Stimulated activated CD8-positive, alpha-beta memory T cell treated with anti-CD3 and anti-CD28 coated beads, Interleukin-2, amount 100 ng/mL, for 48 hours (primary cell): ENCODE measurements at places on chromosomes 3 and 15.

DNA sequence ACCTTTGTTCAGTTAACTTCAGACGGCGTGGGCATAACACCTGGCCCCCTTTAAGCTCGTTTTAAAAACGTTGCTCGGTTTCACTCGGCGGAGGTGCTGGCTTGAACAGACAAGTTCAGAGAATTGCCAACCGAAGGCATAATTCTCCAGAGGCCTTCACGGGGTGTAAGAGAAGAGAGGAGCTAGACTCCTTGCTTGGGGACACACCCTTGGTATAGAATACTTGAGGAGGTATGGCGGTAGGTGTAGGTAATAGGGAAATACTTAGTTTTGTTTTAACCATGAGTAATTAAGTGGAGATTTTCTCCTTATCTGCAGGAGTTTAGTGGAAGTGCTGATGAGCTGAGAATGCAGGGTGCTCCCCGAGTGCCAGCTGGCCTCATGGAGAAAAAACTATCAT, 921 bp downstream of the FBXL2 start:
- DNase-seq: no peak

DNA sequence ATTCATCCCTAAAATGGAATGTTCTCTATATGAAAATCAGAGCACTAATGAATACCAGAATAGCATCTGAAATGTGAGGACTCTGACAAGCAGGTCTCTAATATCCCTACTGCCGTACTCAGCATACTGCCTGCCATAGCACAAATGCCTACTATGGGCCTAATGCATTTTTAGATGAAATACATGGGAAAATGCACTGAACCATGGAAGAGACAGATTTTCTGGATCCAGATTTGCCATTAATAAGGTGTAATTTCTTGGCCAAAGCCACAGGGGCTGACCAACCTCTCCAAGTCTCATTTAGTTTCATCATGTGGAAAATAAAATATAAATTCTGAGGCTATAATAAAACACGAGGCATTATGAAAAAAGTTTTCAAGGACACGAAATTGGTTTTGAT, 123.8 kb downstream of the CBLB start:
- no peak for DNase-seq

- no peak for DNase-seq
Measured at GRCh38 chr3:84961521-84962255, 2.9 kb downstream of the CADM2 start.

DNA sequence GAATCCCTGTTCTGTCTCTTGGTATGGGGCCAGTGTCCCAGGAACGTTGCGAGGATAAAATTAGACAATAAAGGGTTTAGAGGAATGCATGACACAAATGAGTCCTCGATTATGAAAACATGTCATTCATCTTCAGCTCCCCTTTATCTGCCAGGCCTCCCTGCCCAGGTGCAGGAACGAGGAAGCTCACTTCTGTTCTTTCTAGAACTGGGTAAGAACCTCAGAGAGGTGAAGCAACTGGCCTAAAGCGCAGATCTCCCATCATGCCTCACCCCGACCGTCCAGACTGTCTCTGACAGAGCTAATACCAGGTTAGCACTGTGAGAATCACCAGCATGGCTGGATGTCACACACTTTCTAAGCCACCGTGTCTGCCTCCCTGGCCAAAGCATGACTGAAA, 1.5 kb upstream of the ITIH1 start:
- DNase-seq: no peak

DNA sequence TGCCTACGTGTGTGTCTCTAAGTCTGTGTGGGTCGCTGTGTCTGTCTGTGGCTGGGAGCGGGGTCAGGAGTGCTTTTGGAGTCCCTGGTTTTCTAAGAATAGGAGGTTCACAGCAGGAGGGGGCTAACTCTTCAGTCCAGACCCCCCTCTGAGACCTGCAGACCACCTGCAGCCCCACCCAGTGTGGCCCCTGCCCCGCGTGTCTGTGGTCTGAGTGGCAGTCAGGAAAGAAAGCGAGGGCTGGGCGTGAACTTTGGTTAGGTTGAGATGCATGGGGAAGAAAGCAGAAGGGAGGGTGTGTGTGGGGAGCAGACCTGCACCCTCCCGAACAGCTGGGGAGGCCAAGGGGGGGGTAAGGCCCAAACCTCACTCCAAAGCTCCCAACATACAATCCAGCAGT, 144.9 kb upstream of the TPM1 start:
- no peak for DNase-seq

- no peak for DNase-seq
Measured at GRCh38 chr3:166265153-166265552, 427.9 kb upstream of the BCHE start.

DNA sequence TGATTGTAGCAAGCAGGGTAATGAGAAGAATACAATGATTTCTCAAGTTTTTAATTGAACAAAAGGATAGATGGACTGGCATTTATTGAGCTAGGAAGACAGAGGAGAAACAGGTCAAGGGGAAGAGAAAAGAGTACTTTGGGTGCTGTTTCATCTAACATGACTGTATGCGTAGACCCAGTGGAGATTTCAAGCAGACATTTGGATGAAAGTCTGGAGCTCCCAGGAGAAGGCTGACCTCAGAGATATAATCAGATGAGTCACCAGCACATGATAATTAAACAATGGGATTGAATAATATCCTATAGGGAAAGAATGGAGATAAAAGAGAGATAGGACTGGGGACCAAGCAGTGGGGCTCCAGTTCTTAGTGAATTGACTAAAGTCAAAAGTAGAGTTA, 194.9 kb downstream of the ARRDC4 start:
- DNase-seq: no peak

DNA sequence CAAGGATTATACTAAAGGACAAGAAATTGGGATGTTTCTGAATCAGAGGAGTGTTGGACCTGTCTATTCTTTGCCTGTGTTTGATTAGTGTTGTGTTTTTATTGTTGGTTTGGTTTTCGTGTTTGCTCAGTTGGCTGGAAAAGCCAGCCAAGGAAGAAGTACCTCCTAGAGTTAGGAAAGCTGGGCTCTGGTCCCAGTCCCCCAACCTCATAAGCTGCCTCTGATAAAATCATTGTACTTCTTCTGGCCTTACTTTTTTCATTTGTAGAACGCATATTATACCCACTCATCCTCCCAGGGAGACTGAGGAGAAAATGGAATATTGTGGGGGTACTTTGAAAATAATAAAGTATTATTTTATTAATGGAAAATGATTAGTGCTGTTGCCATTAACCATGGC, 177.4 kb upstream of the TRIM42 start:
- no peak for DNase-seq

GRCh38 chr3:108271626-108272025, 24.7 kb upstream of the HHLA2 start:
- DNase-seq: no peak

DNA sequence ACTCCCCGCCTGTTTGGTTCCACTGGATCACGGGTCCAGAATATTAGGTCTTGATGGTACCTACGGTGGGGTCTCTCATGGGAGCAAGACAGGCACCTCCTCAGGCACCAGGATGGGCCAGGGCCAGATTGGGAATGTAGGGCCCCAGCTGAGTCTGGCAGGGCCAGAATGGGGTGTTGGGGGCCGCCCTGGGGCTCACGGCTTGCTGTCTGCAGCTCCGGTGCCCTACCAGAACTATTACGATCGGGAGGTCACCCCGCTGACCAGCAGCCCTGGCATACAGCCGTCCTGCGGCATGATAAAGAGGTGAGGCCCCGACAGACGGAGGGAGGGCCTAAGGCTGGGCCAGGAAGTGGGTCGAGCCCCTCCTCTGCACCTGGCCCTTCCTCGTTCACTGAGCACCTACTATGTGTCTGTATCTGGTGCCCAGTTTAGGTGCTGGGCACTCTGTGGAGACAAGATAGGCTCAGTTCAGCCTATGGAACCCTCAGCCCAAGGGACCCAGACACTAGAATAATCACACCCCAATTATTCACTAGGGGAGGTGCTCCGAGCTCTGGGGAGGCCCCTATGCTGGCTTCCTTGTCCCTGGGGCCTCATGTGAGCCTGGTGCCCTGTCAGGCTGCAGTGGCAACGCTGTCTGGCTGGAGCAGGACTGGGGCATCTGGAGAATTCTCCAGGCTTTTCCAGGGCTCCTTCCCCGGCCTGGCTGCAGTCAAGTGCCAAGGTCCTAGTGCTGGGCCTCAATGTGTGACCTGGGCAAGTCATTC, 37.9 kb downstream of the PSTPIP1 start:
- DNase-seq: no peak

DNA sequence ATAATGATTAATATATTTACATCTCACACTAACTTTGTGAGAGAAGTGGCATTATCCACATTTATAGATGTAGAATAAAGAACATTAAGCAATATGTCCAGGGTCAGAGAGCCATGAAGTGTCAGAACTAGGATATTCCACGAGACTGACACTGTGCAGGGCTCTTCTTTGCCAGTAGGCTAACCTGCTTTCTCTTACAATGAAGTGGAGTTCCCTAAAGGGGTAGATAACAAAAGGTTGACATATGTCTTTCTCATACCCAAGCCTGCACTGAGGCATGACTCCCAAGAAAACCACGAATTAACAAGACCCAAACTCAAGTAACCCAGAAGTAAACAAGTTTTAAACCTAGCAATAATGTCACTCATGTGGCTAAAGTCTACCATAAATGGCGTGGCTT, 191.5 kb upstream of the SLC2A2 start:
- no peak for DNase-seq
